CD4-positive, alpha-beta memory T cell (primary cell): ENCODE measurements at places on chromosomes 12 and 14.
A peak's percentile ranks its signal among the peaks of the same experiment; 100 is the strongest.

DNA sequence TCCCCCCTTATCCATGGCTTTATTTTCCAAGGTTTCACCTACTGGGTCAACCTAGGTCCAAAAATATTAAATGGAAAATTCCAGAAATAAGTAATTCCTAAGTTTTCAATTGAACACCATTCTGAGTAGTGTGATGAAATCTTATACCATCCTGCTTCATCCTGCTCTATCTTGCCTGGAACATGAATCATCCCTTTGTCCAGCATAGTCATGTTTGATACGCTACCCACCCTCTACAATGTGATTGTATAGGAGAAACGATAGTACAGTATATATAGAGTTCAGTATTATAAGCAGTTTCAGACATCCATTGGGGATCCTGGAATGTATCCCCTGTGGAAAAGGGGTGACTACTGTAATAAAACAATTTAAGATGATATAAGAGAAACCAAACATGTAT lies 62.2 kb downstream of the IFNG start:
- DNase-seq = no peak

- no peak for DNase-seq
Observed at GRCh38 chr12:44846826-44847225, 29.3 kb downstream of the NELL2 start.

DNA sequence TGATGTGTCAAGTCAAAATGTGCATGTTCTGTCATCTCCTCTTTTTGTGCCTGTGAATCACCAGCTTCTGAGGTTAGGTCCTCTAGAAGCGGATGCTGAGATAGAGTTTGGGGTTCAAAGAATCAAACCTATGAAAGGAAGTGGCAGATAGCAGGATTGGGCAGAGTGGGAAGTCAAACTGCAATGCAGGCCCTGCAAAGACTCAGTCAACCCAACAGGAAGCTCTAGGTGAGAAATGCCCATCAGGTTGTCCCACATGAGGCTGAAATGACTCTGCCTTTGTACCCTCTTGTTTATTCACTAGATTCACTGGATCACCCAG lies 4.5 kb upstream of the MIA2 start:
- peak; percentile 66 for DNase-seq

GRCh38 chr12:72273499-72273837 lies 1.3 kb downstream of the TRHDE start:
- no peak for DNase-seq

- DNase-seq = no peak
Observed at GRCh38 chr14:80049055-80049454, 162.2 kb downstream of the DIO2 start.

- DNase-seq = peak; percentile 81
Observed at GRCh38 chr14:49893309-49894213, 679 bp downstream of the ARF6 start.

DNA sequence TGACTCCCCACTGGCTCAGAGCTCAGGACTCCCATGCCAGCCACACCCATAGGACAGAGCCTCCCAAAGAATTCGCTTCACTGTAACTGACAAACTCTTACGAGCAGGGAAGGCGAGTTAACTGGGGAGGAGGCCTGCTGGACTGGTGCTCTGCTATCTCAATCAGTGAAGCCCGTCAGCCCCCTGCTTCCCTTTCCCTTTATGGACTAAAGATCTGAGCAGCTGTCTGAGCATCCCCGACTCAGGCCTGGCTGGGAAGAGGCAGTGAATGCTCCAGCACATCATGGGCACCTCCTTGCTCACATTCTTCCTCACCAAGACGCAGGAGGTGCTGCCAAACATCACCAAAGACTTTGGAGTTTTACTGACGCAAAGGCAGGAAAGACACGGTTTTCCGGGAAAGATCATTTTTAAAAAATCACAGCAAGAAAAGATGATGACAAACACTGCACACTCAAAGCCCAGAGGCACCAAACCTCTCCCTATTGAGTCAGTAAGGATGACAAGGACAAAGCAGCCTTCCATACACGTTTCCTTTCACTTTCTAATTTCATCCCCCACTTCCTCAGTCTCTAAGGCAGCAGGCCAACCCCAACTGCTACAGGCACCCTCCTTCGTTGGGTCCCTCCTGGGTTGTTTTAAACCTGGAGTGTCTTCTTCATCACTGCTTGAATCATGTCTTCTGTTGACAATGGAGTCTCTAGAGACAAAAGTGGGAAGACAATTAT lies 45.0 kb upstream of the P2RX7 start:
- DNase-seq = no peak

DNA sequence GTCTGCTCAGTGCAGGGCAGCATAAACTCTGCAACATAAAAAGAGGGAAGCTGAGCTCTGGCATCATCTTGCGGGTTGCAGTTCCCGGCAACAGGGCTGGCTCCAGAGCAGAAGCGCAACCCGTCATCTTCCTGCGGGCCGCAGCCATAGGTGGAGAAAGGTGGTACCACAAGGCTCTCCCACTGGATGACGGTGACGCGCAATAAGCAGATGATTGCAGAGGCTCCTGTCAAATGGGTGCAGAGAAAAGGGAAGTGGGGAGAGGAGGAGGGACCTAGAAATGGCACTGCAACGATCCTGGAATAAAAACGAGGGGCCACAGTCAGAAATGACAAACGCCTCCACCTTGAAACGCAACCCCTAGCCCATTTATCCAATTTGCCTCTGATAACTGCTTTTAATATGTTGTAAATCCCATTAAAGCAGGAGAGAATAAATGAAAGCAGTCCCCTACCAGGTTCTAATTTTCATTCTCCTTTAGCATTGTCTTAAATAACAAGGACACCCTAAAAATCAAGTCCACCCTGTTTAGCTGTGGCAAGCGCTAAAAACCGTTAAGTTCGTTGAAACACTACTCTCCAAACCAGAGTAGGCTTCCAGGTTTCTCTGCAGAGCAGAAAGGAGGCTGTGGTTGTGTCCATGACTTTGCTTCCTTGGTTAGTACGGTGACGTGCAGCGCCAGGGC lies 30.9 kb upstream of the TUBA1C start:
- peak; percentile 2 for DNase-seq

DNA sequence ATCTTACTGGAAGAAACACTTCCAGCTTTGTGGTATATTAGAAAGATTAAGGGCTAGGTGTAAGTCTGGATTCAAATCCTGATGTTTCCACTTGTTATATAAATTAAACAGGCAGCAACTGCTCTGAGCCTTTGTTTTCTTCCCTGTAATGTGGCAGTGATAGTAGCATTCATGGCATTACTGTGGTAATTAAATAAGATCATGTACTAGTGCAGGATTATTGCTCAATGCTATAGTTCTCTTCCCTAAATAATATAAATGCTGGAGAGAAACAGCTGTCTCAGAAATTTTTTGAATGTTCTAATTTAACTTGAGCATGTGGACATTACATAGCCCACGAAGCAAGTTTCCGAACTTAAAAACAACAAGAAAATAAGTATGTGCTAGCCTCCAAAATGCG lies 5.4 kb downstream of the TMEM117 start:
- DNase-seq = no peak

- DNase-seq = no peak
Observed at GRCh38 chr12:116910280-116910644, 488 bp upstream of the FBXW8 start.

GRCh38 chr12:62643486-62643885 lies 176.9 kb downstream of the MON2 start:
- DNase-seq = no peak

DNA sequence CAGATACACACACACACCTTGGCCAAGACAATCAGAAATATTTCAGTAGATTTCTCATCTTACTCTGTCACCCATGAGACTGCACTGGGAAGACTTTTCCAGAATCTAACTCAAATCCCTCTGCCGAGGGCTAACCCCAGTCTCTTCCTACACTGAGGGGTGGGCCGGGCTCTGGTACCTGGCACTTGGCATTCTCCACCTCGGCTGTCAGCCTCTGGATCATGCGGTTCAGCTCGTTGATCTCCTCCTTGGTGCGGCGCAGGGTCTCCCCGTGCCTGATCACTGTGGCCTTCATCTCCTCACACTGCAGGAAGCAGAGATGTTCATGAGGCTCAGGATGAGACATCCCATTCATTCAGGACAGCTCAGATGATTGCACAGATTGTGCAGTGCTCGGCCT lies 4.9 kb downstream of the KRT83 start:
- DNase-seq = no peak

- DNase-seq = no peak
Observed at GRCh38 chr14:78170203-78170602, at the start of gene NRXN3. NRXN3 (plus strand) TSS chr14:78170373; CDS start chr14:78243094, 72,721 bp downstream.

- DNase-seq = no peak
Observed at GRCh38 chr12:120738252-120739030, 12.8 kb downstream of the ACADS start.

GRCh38 chr14:23618415-23618988 lies 17.7 kb upstream of the DHRS2 start:
- DNase-seq = no peak

DNA sequence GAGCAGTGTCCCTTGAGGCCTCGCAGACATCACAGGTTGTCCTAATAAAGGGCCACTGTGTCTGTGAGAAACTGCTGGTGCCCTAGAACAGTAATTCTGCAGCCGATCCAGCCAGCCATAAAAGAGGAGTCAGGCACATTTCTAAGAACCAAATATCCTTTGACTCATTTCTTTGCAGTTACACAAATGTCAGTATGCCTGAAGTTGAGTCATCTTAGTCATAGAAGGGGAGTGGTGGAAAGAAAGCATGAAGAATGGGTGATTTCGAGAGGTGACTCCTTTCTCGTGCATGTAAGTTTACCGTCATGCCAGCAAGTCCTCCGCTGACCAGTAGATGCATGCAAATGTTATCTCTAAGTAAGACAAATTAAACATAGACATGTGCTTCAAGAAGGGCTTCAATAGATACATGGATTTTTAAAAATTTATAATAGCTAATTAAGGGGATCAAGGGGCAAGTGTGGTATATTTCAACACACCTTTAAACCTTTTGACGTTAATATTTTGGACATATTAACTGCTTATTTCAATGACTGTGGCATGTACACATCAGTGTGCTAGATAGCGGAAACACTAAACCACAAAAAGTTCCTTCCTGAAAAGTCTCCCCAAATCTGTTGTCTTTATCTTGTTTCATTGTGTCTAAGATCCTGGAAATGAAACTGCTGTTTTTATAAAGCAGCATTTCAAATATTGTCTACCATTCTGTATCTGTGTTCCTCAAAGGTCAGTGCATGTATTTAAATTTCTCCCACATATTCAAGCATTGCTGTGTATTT lies 497.4 kb downstream of the NPAS3 start:
- no peak for DNase-seq

DNA sequence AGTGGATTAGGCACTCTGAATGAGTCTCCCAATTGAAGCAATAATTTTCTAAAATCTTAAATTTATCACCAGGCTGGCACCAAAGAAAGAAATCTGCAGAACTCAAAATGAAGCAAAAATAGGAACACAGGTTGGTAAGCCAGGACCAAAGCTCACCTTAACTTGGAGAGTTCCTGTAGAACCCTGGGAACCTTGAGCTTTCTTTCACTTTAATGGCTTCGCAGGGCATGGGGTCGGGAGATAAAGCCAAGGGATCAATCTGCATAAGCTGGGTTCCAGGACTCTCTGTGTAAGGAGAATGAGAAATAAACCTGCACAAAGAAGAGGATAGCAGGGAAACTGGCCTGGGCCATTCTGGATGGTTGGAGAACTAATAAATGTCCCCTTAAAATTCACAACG lies 8.3 kb upstream of the VDR start:
- no peak for DNase-seq

DNA sequence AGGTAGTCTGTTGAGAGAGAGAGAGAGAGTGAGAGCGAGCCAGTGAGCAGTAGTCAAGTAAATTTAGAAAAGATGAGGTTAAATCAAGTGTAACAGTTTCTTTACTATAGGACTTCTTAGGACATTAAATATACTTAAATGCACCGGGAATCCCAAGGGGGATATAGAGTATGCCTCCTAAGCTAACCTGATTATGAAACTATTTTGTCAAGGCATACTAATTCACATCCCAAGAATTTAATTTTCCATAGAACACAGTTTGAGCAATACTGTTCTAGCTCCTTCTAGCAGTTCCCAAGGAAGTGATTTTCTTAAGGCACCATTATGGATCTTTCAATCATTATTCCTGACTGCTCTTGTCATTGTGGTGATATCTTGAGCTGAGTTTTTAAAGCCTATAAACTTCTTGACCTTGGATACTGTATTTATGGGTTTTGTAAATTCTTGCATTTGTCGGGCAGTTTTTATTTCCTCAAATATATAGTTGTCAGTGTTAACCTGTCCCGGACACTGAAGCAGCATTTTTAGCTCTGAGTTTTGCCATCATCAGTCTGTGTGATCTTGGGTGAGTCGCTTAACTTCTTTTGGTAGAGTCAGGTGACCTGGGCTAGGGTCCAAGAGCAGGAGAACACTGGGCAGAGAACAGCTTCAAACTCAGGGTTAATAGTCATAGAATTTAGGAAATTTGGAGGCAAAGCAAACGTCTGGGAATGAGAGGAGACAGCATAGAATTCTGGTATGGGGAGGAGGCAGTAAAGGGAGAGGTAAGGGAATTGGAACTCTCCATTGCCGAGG lies 196.5 kb upstream of the FRMD6 start:
- DNase-seq = no peak

DNA sequence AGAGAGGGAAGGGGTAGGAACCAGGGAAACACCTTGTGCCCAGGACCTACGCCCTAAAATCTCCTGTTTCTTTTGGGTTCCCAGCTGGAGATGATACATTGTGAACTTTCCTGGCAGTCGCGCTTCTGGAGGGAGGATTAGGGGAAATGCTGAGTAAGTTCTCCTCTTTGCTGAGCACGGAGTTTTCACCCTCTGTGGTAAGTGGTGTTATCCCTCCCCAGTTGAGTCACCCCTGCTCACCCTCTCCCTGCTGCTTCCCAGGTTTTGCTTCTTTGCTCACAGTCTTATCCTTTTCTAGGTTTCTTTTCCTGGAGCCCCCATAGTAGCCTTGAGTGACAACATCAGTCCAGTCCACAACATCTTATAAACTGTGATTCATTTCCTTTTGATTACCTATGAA lies 789.1 kb downstream of the TMEM121 start:
- DNase-seq = no peak

DNA sequence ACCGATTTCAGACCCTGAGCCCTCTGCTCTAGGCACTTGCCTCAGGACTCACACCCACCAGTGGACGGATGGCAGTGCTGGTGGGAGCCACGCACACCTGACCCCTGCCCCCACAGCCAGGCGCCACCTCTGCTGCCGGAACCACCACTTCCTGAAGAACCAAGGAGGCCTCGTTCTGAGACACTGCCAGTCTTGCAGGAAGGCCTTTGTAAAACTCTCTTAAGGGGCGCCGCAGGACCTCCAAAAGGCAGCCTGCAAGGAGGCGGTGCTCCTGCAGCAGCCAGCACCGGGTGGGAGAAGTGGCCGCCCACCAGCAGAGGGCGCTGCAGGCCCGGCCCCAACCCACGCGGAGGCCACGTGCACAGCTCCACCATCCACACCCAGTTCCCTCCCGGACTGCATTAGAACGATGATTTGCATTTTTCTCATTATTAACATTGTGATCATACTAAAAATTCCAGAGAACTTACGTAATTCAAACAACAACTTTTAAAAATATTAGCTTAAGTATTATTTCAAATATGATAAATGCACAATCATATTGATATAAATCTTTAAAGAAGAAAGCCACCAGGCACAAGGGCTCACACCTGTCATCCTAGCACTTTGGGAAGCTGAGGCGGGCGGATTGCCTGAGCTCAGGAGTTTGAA lies 12.8 kb downstream of the STX2 start:
- DNase-seq = peak; percentile 70

GRCh38 chr14:25252793-25253192 lies 202.8 kb upstream of the STXBP6 start:
- no peak for DNase-seq

- DNase-seq = no peak
Observed at GRCh38 chr14:102731871-102732800, 45.1 kb upstream of the TRAF3 start.
